WTC11 (cell line): ENCODE measurements at places on chromosomes 5 and 9.

- DNase-seq: no peak
These were observed 47.1 kb upstream of the CHSY3 start for GRCh38 chr5:129857116-129857515.

DNA sequence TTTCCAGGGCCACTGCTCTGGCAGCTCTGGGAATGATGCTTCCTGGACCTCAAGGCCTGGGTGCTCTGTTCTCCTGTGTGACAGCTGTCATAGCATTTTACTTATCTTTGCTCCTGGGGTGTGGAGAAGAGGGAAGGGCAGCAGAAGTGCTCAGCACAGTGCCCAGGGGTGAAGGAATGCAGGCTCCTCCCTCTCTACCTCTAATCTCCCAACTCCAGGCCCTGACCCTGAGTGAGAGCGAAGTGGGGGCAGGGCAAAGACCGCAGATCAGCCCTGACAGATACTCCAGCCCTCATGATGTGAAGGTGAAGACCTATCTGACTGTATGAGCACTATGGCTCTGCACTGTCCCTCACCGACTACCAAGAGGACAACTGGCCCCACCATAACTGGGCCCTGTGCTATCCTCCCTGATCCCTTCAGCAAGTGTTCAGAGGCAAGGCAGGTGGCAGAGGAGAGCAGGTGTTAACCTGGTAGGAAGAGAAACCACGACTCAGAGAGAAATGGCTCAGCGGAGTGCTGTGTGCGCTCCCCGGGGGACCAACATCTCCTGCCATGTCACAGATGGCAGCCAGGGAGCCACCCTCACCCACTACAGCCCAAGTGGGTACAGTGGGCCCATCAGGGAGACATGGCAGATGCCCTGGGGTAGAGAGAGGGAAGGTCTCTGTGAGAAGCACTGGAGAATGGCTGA, 16.8 kb downstream of the ACSL6 start:
- DNase-seq: no peak

DNA sequence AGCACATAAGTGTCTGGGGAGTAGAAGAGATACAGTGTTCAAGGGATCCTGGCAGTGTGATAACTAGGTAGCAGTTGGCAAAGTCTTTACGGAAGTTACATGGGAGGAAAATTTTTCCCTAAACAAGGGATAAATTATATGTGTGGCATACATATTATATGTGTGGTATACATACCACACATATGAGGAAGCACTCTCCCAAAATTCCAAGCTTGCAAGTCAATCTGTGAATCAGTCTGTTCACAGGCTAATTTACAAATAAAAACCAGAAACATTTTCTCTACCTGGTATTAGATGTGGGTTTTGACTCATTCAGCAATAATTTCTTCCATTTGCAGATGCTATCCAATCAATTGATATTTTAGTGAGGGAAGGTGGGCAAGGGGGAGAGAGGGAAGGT, 110.0 kb downstream of the ISOC1 start:
- DNase-seq: no peak

- DNase-seq: no peak
These were observed 9.9 kb upstream of the SLC9A3 start for GRCh38 chr5:533955-534742.

- no peak for DNase-seq
These were observed 379.1 kb downstream of the KIAA0825 start for GRCh38 chr5:94239266-94239665.

- DNase-seq: no peak
These were observed 19.2 kb downstream of the OR2S2 start for GRCh38 chr9:35938474-35939356.

DNA sequence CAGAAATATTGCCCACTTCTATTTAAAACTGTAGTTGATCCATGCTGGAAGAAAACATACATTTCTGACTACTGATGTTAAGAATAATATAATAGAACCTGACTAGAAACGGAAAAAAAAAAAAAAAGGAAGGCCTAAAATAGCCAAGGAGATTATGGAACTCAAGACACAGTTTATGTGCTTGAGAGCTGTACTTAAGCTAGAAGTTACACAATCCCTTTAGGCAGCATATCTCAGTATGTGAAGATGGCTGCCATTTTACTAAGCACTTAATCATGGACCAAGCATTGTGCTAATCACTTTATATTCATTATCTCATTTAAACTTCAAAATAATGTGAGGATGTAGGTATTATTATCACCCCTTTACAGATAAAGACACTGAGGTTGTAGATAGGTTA, 73.0 kb upstream of the NR4A3 start:
- no peak for DNase-seq

- DNase-seq: no peak
These were observed 350.5 kb upstream of the DAB2 start for GRCh38 chr5:39775086-39775796.

DNA sequence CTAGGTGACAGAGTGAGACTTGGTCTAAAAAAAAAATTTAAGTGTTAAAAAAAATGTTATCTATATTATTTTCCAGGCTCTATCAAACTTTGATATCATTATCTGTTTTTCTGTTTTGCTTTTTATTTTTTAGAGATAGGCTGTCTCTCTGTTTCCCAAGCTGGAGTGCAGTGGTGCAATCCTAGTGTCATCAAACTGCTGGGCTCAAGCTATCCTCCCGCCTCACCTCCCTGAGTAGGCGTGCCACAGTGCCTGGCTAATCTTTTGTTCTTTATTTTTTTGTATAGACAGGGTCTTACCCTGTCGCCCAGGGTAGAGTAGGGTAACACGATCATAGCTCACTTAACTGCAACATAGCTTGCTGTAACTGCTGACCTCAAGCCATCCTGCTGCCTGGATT, 14.4 kb downstream of the SEC24A start:
- DNase-seq: no peak

DNA sequence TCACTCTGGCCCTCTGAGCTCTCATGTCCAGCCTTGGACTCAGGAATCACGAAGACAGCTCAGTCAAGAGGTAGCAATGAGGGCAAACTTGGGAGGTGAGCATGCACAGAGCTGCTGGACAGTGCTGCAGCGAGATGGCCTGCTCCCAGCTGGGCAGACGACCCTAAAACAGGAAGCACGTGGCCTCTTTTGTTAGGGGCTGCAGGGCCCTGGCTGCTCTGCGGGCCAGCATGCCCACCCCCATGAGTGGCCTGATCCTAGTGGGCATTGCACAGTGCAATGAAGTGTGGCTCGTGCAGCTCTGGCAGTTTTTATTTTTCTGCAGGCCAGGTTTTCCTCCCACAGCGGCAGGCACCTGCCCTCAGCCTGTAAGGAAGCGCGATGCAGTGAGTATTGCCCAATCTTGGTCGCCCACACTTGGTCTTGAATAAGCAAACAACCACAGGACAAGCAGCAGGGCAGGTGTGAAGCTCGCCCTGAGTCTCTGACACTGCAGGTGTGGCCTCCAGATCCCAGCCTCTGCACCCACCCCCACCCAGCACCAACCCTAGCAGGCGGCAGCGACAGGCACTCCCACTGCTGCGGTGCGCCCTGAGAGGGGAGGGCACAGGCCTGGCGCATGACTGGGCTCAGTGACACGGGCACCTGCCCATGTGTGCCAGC, 60.8 kb downstream of the SEMA4D start:
- no peak for DNase-seq

DNA sequence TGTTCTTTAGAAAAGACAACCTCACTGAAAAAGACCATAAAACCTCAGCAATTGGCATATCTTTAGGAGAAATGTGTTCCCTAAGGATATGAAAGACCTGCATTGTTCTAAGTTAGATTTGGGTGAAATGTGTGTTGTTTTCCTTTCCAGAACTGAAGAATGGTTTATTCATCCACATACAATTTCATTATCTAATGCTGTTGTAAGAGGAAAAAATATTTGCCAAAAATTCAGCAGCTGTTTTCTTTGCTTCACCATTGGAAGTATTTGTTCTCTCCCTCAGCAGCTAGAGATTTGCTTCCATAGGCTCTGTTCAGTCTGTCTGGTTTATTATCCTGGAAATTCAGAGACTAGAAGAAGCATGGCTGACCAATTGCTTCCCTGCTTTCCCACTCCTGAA, 150.9 kb downstream of the ISOC1 start:
- DNase-seq: no peak
